Effector CD8-positive, alpha-beta T cell (primary cell): ENCODE measurements at places on chromosomes 16 and 17.

DNA sequence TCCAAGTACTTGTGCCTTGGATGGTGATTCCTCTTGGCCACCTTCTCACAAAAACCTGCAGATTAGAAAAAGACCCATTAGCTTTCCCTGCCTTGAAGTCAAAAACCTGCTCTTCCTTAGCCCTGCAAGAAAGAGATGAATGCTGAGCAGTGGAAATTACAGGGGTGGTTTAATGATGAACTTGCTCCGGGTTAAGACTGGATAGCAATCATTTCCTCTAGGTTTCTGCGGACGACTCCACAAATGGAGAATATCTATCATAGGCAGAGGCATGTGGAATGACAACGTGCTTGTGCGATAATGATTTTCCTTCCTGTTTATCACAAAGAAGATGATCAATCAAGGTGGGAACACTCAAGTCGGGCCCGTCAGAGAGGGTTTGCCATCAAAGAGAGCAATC lies 201.2 kb upstream of the ERCC4 start:
- no peak for DNase-seq

- no peak for DNase-seq
Observed at GRCh38 chr16:51641191-51641765, 490.2 kb upstream of the SALL1 start.

- DNase-seq, result no peak
Observed at GRCh38 chr17:15364615-15365014, 23.2 kb upstream of the TEKT3 start.

GRCh38 chr17:55549140-55549539 lies 37.9 kb upstream of the SMIM36 start:
- no peak for DNase-seq

DNA sequence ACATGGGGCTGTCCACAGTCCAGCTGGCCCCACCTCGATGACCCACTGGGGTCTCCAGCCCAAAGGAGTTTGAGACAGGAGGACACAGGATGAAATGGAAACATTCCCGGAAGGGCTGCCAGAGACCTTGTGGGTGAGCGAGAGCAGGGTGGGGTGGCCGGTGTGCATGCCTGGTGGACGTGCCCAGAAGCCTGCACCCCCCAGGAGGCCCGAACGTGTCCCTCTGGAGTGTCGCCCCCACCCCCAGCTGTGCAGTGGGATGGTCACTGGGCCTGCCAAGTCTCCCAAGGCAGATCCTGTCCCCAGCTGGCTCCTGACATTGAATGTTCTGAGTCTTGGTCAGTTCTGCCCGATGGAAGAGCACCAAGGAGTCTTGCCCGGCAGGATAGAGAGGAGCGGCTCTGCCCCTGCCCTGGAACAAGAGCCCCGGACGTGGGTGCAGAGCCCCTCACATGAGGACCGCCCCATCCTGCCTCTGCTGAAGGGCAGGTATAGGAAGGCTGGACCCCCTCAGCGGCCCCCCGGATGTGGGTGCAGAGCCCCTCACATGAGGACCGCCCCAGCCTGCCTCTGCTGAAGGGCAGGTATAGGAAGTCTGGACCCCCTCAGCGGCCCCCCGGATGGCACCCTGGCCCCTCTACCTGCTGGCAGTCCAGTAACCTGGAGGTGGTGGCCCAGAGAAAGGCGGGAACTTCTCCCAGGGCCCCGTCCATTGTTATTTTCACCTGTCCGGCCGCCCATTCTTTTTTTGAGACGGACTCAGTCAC lies 3.1 kb upstream of the CAPN15 start:
- no peak for DNase-seq

- no peak for DNase-seq
Observed at GRCh38 chr16:87701078-87701460, 64.7 kb downstream of the KLHDC4 start.

DNA sequence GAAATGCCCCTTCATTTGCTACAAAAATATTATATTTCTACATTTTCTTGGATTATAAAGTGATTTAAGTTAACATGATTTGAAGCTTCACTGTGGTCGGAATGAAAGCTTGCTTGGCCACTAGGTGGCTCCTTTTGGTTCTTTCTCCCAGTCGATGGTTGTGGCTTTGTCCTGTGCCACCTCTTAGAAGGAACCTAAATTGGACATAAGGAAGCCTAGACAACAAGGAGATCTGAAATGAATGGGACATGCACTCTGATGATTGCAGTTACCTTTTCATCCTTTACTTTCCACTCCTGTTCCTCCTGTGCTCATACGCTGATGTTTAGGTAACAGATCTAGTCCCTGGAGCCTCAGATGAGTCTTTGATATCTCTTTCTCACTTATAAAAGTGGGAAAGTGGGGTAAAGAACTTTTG lies 39.2 kb downstream of the FTO start:
- DNase-seq, result no peak

DNA sequence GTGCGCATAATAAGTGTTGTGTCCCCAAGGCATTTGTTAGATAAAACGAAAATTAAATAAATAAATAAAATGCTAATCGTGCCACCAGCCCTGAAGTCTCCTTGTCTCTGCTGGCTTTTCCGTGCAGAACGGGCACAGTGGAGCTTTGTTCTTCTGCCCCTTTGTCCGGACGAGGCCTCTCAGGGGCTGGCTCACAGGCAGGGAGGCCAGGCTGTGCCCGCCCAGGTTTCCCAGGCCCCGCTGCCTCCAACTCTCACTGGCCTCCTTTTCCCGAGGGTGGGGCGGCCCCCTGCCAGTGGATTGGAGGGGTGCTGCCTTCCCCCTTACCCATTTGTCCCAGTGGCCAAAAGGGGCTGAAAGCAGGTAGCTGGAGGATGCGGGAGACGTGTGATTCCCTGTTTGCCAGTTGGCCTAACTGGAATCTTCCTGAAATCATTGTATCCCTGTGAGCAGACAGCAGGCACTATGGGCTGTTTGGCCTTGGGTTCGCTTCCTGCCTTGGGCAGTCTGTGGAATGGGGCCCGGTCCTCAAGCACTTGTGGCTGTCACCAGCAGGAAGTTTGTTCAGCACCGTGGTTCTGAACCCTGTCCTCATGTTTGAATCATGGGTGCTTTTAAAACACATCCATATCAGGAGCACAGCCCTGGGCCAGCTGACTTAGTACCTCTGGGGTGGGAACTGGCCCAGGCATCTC lies 64.4 kb downstream of the KSR1 start:
- DNase-seq, result no peak
